ENCODE measurements at places on chromosomes 12 and 14. TPM values are rescaled to one million over a fixed set of nuclear protein-coding genes. Genes with fewer than 3 reads are reported as not detected.

Gene MIPOL1
- 6.2 TPM for total RNA-seq

Gene GRIP1
- total RNA-seq, result 5.3 TPM

Gene SLC4A8
- total RNA-seq, result 1.1 TPM

Gene SIX6
- total RNA-seq, result not detected

Gene C12orf56
- total RNA-seq, result not detected

All from right atrium auricular region (tissue), 2 donors.